Activated CD8-positive, alpha-beta memory T cell treated with anti-CD3 and anti-CD28 coated beads for 1 hour (primary cell): ENCODE measurements at places on chromosomes 16 and 17.

- DNase-seq, result no peak
Observed at GRCh38 chr16:81987121-81987520, 24.1 kb downstream of the SDR42E1 start.

- DNase-seq, result no peak
Observed at GRCh38 chr16:21103941-21104860, 46.4 kb downstream of the DNAH3 start.

- DNase-seq, result no peak
Observed at GRCh38 chr17:61338000-61338798, 61.4 kb upstream of the TBX2 start.

DNA sequence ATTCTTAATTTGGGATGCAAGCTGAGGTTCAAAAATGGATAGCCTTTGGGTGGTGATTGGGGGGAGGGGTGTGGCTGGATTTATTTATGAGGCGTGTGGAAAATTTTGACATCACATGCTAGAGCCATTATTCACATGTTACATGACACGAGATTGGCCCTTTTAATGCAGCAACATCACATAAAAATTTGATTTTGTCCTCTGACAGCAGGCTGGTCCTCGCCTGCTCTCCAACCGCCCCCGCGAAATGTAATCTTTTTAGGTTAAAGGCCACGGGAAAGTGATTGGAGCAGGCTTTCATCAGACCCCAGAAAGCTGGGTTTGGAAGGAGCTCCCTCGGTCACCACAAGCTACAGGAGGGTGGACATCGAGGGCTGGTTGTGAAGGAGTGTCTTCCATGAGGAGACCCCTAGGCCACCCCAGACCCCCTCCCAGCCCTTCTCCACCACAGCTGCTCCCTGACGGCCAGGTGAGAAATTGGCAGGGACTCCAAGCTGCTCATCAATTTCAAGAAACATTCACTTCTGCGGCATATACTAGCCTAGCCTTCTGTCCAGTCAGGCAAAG lies 502.7 kb upstream of the PSMD7 start:
- DNase-seq, result no peak

- no peak for DNase-seq
Observed at GRCh38 chr17:76264425-76264754, 758 bp upstream of the UBALD2 start.

- no peak for DNase-seq
Observed at GRCh38 chr17:57354673-57355072, 98.3 kb downstream of the MSI2 start.

DNA sequence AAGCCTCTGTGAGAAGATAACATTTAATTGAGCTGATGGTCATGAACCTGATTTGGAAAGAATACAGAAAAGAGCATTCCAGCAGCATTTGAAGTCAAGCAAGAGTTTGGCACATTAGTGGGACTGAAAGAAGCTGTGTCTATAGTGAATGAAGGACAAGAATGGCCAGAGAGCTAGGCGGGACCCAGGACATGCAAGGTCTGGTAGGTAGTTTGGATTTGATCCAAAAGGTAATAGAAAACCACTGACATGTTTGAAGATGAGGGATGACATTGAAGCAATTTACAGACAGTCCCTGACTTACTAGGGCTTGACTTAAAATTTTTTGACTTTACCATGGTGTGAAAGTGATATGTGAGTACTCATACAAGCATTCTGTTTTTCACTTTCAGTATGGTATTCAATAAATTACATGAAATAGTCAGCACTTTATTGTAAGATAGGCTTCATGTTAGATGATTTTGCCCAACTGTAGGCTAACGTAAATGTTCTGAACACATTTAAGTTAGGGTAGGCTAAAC lies 7.6 kb downstream of the CYB5B start:
- no peak for DNase-seq

DNA sequence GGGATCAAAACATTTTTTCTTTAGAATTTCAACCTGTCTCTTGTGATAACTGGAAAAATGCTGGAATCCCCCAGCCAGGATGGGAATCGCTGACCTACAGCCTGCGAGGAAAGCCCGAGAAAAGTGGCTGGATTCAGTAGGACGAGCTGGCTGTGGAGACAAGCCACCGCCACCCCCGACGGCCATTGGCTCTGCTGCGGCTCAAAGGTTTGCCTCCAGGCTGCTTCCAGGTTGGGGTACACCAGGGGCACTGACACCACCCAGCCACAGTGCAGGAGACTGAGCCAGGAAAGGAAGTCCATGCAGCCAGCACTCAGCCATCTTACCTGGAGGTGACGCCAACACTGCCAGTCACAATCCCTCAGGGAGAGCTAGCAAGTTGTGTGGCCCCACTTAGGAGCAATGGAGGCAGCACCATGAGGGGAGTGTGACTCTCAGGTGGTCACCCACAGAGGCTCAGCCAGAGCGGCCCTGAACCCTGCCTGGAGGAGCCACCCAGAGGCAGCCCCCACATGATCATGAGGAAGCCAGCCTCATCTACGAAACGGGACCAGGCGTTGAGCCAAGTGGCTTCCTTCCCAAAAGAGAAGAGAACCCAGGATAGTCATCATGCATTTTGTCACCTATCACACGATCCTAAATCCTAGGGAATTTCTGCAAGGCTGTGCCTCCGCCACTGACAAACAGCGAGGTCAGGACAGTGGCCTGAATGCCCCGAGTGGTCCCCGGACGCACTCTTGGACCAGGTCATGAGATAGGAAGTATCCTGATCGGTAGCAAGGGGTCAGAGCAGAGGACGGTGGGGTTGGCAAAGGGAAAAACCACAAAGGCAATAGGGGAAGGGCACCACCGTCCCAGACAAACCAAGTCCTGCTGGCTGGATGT lies 84.8 kb downstream of the RBFOX3 start:
- DNase-seq, result no peak

GRCh38 chr17:21239680-21240368 lies 13.4 kb downstream of the NATD1 start:
- DNase-seq, result no peak

DNA sequence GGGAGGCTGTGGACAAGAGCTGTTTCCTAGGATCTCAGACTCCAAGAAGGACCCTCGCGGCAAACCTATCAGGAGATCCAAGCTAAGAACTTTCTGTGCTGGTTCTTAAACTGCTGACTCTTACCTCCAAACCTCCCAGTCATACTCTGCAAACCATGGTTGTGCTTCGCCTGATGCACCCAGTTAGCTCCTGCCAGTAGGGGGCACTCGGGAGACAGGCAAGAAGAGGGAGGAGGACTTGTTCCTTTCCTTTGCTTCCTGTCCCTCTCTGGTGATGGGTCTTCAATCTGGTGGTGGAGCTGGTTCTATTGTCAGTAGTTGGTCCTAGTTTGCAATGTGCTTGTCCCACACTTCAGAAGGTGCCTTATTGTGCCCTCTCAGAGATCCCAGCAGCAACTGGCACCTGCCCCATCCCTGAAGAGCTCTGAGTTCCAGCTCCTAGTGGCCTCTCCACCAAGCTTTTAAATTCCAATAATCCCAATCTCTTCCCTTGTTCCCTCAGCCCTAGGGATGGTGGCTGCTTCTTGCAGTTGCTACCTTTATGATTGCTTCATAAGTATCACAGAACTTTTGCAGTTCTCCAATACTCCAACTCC lies 113.5 kb upstream of the RPL38 start:
- no peak for DNase-seq

- DNase-seq, result no peak
Observed at GRCh38 chr17:78005452-78006171, 47.1 kb downstream of the TNRC6C start.

GRCh38 chr16:67963662-67964321 lies 4.6 kb downstream of the SLC12A4 start:
- DNase-seq, result no peak

DNA sequence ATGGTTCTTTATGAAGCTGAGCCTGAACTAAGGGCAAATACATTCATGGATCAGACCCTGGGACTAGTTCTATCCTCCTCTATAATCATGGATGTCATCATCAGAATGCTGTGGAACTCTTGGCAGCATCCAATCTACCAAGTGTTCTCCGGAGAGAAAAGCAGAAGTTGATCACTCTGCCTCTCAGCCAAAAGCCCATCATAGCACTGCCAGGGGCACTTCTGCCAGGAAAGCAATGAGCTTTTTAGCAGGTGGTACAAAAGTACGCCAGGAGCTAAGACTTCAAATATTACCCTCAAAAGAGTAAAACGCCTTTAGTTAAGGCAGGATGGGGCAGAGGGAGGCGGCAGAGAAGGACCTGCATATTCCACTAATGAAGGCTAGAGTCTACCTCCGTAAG lies 279.0 kb downstream of the SLC39A11 start:
- no peak for DNase-seq

- no peak for DNase-seq
Observed at GRCh38 chr16:31505483-31505882, 2.7 kb downstream of the RUSF1 start.

- no peak for DNase-seq
Observed at GRCh38 chr17:82396601-82397435, 21.3 kb upstream of the HEXD start.

- no peak for DNase-seq
Observed at GRCh38 chr16:58661199-58661830, 23.3 kb downstream of the SLC38A7 start.

- no peak for DNase-seq
Observed at GRCh38 chr17:8447799-8448198, 12.1 kb downstream of the NDEL1 start.

- no peak for DNase-seq
Observed at GRCh38 chr17:7315570-7316235, 543 bp upstream of the GPS2 start.
